Stimulated activated CD8-positive, alpha-beta memory T cell treated with anti-CD3 and anti-CD28 coated beads, Interleukin-7, amount 100 ng/mL, for 1 hour (primary cell): ENCODE measurements at places on chromosomes 11 and 22.

DNA sequence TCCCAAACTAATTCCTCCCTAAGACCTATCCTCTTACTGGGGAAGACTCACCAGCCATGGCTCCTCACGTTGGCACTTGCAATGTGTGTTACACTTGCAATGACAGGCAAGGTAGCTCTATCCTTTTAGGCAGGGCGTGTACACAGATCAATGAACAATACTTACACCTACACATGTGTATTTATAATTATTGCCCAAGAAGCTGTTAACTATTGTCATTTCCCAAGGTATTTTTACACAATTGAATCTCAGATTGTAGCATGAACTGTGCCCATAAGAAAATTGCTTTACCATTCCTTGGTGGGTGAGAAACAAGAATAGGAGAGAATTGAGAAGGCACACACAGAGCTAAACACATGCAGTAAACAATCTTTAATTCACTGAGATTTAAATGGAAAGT, at the start of gene CARD18:
CARD18 (minus strand) TSS at position 101 of the 400 bp plus-strand sequence; CDS start at position 58, 43 bp downstream.
- DNase-seq, result no peak

- no peak for DNase-seq
These were observed 16.4 kb upstream of the SHANK2 start for GRCh38 chr11:71268706-71269321.

DNA sequence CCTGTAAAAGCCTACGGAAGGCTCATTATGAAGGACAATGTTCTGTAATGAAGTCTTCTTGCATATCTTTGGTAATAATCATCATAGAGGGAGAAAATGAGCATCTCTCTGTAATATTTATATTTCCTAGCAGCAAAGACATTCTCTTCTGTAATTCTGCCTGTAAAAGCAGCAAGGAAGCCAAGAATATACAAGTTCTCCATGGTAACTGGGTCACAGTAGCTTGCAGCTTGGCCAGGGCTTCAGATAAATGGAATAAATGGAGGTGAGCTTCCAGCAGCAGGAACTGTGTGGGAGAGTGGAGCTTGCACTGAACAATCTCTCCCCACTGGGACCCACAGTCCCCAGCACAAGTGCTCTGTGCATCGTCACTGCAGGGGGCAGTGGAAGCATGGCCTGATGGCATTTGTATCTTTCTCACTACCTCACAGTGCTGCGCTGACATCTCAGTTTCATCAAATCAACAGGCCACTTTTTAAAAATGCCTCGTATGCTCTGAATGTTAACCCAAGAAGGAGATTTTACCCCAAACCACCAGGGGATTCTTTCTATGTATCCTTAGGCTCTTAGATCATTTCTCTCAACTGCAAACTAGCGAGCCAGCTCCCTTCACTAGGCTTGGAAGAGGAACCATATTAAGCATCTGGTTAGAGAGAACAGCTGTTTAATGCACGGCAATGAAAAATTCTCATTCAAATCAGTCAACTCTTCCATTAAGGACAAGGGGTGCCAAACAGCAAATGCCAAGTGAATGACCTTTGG, 1059.7 kb downstream of the OPCML start:
- no peak for DNase-seq

GRCh38 chr11:76207642-76208401, 1.5 kb upstream of the WNT11 start:
- peak; percentile 58 for DNase-seq

DNA sequence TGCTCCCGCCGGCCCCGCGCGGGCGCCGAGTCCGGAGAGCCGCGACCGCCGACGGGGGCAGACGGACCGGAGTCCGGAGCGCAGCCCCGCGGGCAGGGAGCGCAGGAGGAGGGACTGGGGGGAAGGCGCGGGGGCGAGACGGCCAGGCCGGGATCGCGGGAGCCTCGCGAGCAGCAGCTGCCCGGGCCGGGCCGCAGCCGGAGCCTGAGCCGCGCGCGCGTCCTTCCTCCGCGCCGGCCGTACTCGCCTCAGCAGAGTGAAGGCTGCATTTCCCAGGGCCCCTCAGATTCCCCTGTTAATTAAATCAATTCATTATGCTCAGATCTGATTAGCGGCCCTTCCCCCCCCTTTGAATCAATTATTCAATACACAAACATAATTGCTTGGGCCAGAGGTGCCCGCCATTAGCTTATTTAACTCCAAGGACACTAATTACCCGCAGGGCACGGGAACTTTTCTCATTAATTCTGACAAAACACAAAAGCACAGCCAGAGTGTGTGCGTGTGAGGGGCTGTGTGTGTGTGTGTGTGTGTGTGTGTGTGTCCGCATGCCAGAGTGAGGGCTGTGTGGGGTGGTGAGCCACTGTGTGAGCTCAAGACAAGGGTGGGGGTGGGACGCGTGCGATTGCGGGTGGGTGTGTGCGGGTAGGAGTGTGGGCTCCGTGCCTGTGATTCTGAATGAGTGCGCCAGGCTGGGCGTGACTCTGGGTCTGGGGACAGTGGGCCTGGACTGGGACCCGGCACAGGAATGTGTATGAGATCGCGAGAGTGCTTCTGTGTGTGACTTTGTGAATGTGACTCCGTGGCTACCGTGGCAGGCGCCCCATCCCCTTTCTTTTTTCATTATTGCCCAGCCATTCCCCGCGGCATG, 5.1 kb upstream of the LMO1 start:
- DNase-seq, result no peak
